ENCODE measurements at places on chromosomes 1 and 21.

- DNase-seq = no peak
These were observed 71.5 kb upstream of the CXADR start for GRCh38 chr21:17441370-17441769.

DNA sequence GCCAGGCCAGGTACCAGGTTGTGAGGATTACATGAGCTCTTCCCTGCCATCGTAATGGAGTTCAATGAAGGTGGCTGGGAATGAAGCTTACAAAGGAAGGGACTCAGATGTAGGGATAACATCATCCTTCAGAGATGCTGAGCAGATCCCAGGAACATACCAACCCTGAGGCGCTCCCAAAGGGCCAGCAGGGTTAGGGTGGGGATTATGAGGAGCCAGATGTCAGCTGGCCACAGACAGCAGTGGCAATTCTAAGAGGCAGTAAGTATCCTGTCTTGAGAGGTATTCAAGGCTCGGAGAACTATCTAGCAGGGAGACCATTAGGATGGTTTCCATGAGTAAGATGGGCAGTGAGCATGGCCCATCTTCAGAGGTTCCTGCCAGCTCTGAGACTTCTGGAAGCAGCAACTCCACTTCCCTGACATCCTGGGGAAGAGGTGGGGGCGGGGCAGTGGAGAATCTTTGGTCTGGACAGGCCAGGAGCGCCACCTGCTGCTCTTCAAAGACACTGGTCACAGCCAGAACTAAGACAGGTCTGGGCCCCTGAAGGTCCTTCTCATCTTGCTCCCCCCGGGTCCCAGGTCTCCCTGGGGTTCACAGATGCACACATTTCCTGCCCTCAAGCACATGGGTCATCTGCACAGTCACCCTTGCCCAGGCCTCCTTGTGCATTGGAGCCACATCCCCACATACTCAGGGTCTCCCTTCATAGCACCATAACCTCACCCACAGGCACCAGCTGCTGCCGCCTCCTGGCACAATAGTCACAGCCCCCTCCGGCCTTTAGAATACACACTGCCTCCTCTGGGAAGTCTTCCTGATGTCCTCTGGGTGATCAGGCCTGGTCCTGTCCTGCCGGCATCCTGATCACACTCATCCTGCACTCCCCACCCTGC is 2.7 kb upstream of the SDC3 start:
- DNase-seq = peak; percentile 35

DNA sequence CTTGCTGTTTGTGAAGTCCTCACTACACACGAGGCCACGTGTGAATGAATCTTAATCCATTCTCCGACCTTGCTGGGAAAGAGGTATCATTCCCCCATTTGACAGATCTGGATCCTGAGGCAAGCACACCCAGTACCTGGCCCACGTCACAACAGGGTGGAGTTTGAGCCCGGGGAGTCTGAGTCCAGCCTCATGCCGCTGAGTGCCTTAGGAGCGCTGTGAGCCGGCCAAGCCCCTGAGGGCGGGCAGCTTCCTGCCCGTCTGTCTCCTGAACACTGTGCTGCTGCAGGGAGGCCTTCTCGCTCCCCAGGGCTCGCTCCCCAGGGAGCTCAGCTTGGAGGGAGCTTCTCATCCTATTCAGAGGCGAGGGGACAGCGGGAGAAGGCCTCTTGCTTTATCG is 29.7 kb downstream of the SLC45A1 start:
- no peak for DNase-seq

GRCh38 chr1:85047472-85048295 is 616 bp downstream of the MCOLN3 start:
- DNase-seq = no peak

DNA sequence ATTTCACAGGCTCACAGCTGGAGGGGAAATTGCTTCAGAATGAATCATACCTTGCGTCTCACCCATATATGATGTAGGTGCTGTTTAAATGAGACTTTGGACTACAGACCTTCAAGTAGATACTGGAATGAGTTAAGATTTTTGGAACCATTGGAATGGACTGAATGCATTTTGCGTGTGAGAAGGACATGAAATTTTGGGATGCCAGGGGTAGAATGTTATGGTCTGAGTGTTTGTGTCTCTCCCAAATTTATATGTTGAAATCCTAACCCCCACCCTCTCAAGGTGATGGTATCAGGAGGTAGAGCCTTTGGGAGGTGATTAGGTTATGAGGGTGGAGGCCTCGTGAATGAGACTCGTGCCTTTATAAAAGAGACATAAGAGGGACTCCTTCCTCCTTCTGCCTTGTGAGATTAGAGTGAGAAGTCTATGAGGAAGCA is 41.4 kb downstream of the KCNK1 start:
- DNase-seq = no peak

Data from stimulated activated CD8-positive, alpha-beta memory T cell treated with anti-CD3 and anti-CD28 coated beads, Interleukin-15, amount 100 ng/mL, for 48 hours (primary cell).